ENCODE measurements at places on chromosomes 6 and 20.

DNA sequence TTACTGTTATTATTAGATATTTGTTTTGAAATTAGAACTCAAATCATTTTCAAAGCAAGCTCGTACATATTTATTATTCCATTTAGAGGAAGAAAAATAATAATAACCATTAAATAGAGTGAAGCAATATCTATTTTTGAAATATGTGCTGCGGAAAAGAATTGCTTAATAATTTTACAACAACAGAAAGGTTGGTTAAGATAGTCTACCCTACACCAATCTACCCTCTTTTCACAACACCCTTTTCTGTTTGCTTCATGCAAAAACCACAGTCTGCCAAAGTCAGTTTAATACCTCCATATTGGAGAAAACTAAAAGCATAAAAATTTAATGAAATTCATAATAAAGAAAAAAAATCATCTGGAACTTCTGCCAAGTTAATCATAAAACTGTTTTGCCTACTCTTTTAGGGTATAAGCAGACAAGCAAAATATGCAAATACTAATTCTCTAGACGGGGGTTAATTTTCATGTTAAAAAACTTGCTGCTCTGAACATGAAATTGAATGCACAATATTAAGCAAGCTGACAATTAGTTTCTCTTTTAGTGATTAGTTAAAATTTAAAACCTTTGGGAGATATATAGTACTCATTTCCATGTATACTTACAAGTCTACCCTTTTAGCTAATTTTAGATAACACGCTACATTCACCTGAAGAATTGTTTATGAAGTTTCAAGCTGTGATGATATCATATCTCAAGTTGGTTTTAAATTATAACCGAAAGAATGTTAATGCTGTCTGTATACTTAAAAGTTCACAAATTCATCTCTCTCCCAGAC, 100.2 kb downstream of the AHI1 start:
- DNase-seq: no peak

DNA sequence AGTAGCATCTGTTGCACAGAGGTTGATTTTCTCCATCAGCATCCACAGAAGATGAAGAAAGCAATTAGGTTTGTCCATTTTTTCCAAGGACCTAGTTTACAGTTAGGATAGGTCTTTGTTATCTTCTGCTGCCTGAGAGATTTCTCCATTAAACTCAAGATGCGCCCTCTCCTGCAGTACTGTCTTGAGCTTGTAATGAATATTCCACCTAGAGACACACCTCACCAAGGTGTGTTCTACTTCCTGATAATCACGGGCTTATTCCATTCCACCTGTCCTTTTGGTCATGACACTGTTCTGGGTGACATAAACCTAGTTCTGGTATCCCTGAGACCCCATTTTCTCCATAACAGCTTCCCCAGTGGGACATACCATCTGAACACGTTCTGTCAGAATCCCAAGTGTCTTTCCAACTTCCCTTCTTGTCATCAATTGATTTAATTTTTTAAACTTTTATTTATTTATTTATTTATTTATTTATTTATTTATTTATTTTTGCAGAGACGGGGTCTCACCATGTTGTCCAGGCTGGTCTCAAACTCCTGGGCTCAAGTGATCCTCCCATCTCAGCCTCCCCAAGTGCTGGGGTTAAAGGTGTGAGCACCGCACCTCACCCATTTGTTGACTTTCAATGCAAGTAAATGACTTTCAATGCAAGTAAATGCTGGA, 75.6 kb upstream of the HS3ST5 start:
- DNase-seq: no peak

DNA sequence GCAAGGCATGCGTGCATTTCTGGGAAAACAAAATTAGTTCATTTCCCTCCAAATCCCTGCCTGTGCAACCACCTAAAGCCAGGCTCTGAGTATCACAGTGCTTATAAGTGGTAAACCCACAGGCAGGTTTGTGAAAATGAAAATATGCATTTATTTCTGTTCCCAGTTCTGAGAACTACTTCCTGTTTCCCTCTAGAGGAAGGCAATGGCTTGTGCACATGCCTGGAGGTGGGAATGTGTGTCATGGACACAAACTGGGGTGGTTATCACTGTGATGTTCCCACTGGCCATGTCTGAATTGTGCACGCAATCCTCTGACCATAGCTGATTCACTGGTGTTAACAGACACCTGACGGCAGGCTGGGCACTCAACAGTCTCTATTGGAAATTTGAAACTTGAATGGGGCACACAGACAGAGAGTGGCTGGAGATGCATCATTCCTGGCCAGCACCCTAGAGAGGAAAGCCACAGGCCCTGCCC, 26.3 kb downstream of the FAM110A start:
- no peak for DNase-seq

GRCh38 chr6:27237089-27237803, 10.3 kb upstream of the PRSS16 start:
- peak; percentile 28 for DNase-seq

DNA sequence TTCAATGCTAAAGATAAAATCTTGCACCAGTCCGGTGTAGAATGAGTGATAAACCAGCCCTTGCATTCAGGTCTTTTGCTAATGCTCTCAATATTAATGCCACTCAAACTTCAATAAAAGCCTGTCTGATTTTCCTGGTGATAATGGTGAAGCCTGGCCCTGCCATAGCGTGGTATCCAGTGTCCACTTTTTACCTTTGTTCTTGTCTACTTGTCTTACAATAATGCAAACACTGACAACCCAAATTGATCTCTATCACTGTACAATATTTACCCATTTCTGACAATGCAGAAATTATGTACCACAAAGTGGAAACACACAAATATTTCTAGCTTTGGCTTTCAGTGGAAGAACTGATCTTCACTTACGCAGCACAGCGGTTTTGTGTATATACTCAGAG, 189.1 kb downstream of the ZDHHC14 start:
- no peak for DNase-seq

DNA sequence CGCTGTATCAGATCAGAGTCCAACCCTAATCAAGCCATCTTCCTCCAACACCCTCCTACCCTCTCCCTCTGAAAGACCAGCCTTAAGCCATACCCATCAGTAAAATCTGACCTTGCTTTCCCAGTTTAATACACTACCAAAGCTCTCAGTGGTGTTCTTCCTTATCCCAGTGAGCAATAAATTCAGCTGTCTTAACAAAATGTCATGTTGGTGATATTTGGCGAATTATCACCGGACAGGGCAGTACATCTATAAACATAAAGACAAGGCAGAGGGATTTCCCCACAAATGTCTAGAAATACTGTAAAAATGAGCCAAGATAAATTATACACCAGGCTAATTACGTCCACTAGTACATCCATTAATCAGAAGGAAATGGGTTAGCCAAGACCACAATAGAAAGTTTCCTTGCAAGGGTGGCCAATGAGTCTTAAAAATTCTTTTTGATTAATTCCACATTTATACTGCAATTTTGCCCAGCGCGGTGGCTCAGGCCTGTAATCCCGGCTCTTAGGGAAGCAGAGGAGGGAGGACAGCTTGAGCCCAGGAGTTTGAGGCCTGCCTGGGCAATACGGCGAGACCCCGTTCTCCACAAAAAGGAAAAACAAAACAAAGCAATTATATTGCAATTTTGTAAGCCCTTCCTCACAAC, 905 bp downstream of the RARS2 start:
- DNase-seq: no peak

Data from activated CD4-positive, alpha-beta T cell treated with anti-CD3 and anti-CD28 coated beads, Interleukin-2, amount 10 ng/mL, durations not matched to agents 7 days and 5 days (primary cell).